ENCODE measurements at places on chromosomes 6 and 20. TPM values are rescaled to one million over a fixed set of nuclear protein-coding genes. Genes with fewer than 3 reads are reported as not detected.

DNA sequence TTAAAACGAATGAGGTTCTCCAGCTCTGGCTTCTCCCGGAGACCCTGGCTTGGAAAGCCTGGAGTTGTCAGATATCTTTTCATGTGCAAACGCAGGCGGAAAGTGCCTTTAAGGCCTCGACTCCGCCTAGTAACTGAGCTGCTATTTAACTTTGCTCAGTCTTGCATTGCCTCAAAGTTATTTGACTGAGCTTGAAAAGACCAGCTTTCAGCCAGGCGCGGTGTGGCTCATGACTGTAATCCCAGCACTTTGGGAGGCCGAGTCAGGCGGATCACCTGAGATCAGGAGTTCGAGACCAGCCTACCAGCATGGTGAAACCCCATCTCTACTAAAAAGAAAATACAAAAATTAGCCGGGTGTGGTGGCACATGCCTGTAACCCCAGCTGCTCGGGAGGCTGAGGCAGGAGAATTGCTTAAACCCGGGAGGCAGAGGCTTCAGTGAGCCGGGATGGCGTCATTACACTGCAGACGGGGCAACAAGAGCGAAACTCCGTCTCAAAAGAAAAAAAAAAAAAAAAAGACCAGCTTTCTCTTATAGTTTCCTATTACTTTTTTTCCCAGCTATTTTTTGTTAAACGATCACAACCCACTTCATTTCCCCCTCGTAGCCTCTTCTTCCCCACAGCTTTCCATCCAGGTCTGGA is 1.9 kb downstream of the GCNT2 start:
- DNase-seq, result no peak

- no peak for DNase-seq
Measured at GRCh38 chr6:50097966-50098640, 48.4 kb upstream of the DEFB112 start.

DNA sequence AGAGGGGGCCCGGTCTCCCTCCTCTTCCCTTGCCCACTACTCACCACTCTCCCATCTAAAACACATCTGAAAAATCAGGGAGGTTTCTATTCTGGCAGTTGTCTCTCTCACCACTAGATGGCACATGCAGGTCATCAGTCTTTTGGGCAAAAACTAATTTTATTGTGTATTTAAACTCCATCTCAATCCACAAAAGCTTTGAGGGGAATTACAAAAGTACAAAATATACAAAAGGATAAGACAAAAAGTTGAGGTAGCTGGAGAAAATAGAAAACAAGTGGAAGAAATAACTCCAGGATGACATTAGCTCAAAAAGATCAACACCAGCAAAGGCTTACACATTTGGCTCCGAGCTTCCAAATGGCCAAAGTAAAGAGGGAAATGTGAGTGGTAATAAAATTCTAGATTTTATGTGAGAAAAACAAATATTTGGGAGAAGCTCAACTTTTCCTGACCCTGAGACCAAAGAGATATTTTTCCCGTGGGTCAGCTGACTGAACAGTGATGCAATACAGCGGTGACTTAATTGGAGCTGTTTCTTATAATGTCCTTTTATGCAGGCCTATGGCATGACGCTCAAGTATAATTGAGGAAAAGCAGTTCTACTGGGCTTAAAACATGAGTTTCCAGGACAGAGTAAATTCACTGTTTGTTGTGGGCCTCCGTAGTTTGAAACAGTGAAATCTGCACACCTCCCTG is 79.8 kb upstream of the CHD6 start:
- no peak for DNase-seq

- no peak for DNase-seq
Measured at GRCh38 chr6:140537834-140538705, 1163.6 kb upstream of the CITED2 start.

- DNase-seq, result no peak
Measured at GRCh38 chr20:38131588-38132121, 33.4 kb downstream of the TGM2 start.

- DNase-seq, result no peak
Measured at GRCh38 chr6:34538581-34538980, 17.5 kb downstream of the SPDEF start.

- DNase-seq, result no peak
Measured at GRCh38 chr20:51807720-51808250, 5.5 kb upstream of the SALL4 start.

DNA sequence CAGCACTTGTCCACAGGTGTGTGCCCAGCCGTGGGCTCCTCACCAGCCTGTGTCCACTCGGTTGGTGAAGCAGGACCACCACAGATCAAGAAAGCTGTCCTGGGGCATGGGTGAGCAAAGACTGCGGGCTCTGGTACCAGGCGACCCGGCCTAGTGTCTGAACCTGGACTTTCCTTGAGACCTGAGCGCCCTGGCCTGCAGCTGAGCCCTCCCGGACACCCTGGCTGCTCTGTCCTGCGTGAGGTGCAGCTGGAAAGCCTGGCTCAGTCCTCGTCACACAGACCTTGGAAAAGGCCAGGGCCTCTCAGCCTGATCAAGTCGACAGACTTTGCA is 201.2 kb upstream of the THBS2 start:
- no peak for DNase-seq

GRCh38 chr6:81995548-81996289 is 243.2 kb upstream of the TENT5A start:
- no peak for DNase-seq

DNA sequence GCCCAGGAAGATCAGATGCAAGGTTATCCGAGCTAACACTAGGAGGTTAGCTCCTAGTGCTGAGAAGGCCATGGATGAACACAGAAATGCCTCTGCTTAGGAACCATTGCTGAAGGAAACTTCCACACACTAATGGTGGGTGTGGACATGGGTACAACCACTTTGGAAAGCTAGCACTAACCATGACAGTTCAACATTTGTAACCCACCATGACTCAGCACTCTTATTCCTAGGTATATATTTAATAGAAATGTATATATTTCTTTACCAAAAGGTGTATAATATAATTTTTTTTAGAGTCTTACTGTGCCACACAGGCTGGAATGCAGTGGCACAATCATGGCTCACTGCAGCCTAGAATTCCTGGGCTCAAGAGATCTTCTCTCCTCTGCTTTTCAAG is 85.3 kb upstream of the BTBD3 start:
- no peak for DNase-seq

DNA sequence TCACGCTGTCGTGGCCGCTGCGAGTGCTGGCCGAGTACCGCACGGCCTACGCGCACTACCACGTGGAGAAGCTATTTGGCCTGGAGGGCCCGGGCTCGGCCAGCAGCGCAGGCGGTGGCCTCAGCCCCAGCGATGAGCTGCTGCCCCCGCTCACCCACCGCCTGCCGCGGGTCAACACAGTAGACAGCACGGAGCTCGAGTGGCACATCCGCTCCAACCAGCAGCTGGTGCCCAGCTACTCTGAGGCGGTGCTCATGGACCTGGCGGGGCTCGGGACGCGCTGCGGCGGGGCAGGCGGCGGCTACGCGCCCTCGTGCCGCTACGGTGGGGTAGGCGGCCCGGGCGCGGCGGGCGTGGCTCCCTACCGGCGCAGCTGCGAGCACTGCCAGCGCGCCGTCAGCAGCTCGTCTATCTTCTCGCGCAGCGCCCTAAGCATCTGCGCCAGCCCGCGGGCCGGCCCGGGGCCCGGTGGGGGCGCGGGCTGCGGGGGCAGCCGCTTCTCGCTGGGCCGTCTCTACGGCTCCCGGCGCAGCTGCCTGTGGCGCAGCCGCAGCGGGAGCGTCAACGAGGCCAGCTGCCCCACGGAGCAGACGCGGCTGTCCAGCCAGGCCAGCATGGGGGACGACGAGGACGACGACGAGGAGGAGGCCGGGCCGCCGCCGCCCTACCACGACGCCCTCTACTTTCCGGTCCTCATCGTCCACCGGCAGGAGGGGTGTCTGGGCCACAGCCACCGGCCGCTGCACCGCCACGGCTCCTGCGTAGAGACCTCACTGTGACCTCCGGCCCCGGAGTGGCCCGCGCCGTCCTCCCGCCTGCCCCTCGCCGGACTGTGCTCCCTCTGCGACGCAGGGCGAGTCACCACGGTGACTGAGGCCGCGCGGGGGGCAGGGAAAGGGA is 5.7 kb downstream of the TMEM151B start:
- no peak for DNase-seq

GRCh38 chr20:3652221-3652620 is 11.0 kb downstream of the GFRA4 start:
- DNase-seq, result no peak

DNA sequence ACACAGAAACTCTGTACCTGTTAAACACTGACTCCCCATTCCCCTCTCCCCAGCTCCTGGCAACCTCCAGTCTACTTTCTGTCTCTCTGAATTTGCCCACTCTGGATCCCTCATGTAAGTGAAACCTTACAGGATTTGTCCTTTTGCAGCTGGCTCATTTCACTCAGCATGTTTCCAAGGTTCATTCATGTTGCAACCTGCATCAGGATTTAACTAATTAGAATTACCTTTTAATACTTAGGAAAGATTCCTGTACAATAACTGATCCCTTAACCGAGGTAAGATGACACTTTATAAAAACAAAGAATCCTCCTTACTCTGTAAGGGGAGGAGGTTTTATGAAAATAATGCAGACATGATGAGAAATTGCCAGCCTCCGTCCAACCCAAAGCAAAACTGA is 113.1 kb upstream of the MTHFD1L start:
- DNase-seq, result no peak

- DNase-seq, result no peak
Measured at GRCh38 chr20:59835057-59835447, 98.4 kb downstream of the SYCP2 start.

GRCh38 chr6:135129136-135129856 is 51.8 kb upstream of the MYB start:
- DNase-seq, result no peak

DNA sequence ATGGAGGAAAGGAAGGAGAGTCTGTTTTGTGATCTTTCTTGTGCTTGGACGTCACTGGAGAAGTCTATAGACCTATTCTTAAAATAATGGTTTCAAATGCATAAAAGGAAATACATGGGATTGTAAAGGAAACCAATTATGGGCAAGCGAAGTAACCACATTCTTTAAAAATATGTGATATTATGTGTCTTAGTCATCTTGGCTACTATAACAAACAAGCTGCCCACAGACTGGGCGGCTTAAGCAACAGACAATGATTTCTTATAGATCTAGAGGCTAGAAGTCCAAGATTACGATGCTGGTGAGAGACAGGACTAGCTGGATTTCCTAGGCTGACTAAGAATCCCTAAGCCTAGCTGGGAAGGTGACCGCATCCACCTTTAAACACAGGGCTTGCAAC is 49.4 kb upstream of the CD83 start:
- DNase-seq, result no peak

Gene BFSP1
- not detected for total RNA-seq

Gene KIAA0408
- 57.4 TPM for total RNA-seq

Gene DUSP15
- total RNA-seq, result not detected

Gene RSPO4
- not detected for total RNA-seq

Gene TNFRSF6B
- total RNA-seq, result 4.8 TPM

Gene SMLR1
- total RNA-seq, result not detected
